ENCODE measurements at places on chromosomes 3 and 15. TPM values are rescaled to one million over a fixed set of nuclear protein-coding genes. Genes with fewer than 3 reads are reported as not detected.

GNAT1 gene
- not detected for total RNA-seq

ZMYND10 gene
- total RNA-seq, result 3.7 TPM

SLC9C1 gene
- total RNA-seq, result not detected

ITIH3 gene
- total RNA-seq, result not detected

TMEM158 gene
- not detected for total RNA-seq

NR2E3 gene
- not detected for total RNA-seq

AADAC gene
- total RNA-seq, result not detected

TTLL13 gene
- total RNA-seq, result 1.4 TPM

DNA sequence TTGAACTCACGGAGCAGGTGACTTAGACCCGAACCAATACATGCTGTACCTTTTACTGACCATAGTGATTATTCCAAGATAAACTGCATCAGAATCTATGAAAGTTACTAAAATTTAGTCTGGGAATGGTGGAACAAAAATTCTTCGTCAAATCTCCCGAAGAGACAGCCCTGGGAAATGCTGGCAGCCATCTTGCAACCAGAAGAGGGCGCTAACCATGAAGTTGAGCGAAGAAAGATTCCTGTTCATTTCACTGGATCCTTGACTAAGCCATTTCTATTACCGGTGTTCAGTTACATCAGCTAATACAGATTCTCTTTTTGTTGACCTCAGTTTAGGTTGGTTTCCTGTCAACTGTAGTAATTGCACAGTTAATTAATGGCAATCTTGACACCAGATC, 199.6 kb downstream of the SLC9A9 start:
- no peaks in the 10 kb centered on the region for H3K4me1 ChIP-seq
- H3K27ac ChIP-seq, result no peak overlapping the region
- no peak for DNase-seq
- H3K4me3 ChIP-seq, result no peak overlapping the region
- H3K27me3 ChIP-seq, result no peaks in the 10 kb centered on the region
- H3K36me3 ChIP-seq, result no peaks in the 10 kb centered on the region

DNA sequence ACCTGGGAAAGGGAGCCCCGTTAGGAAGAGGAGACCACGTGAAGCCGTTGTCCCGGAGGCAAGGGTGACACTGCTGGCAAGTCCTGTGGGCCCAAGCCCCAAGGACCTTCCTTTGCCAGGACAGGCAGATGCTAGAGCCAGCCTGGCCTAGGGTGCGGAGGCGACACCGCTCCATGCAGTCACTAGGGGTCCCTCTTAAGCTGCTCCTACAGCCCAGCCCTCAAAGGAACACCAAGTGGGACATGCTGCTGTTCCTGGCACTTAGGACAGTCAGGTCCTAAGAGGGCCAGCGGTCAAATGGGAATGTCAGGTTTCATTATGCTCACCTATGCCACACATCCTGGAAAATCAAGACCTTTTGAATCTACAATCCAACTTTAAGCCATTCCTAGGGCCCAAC, 59.7 kb downstream of the RPN1 start:
- DNase-seq, result no peak
- H3K36me3 ChIP-seq, result no peaks in the 10 kb centered on the region
- H3K27ac ChIP-seq, result no peak overlapping the region
- no peaks in the 10 kb centered on the region for H3K27me3 ChIP-seq
- no peak overlapping the region for H3K4me3 ChIP-seq
- H3K4me1 ChIP-seq, result no peaks in the 10 kb centered on the region

DNA sequence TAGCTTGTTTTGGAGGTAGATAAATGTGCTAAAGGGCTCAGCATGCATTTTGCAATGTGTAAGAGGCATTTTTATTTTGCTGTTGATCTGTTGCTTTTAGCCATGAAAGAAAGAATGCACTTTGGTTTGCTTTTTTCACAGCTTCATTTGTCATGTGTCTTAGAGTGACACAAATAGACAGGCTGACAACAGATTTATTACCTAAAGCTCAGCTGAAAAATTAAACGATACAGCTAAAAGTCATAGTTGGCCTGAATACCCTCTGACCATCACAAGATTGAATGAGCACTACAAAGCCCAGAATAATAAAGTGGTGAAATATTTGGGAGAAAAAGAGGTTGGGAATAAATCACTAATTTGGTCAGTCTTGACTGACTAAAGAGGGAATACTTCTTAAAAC, 723.1 kb downstream of the CADM2 start:
- no peak for DNase-seq
- H3K27ac ChIP-seq, result no peak overlapping the region
- H3K4me1 ChIP-seq, result no peaks in the 10 kb centered on the region
- no peaks in the 10 kb centered on the region for H3K36me3 ChIP-seq
- H3K27me3 ChIP-seq, result no peaks in the 10 kb centered on the region
- no peak overlapping the region for H3K4me3 ChIP-seq

GRCh38 chr3:174170248-174170647, 688.9 kb upstream of the NAALADL2 start:
- H3K4me3 ChIP-seq, result no peak overlapping the region
- H3K36me3 ChIP-seq, result no peaks in the 10 kb centered on the region
- no peak overlapping the region for H3K27ac ChIP-seq
- no peak for DNase-seq

DNA sequence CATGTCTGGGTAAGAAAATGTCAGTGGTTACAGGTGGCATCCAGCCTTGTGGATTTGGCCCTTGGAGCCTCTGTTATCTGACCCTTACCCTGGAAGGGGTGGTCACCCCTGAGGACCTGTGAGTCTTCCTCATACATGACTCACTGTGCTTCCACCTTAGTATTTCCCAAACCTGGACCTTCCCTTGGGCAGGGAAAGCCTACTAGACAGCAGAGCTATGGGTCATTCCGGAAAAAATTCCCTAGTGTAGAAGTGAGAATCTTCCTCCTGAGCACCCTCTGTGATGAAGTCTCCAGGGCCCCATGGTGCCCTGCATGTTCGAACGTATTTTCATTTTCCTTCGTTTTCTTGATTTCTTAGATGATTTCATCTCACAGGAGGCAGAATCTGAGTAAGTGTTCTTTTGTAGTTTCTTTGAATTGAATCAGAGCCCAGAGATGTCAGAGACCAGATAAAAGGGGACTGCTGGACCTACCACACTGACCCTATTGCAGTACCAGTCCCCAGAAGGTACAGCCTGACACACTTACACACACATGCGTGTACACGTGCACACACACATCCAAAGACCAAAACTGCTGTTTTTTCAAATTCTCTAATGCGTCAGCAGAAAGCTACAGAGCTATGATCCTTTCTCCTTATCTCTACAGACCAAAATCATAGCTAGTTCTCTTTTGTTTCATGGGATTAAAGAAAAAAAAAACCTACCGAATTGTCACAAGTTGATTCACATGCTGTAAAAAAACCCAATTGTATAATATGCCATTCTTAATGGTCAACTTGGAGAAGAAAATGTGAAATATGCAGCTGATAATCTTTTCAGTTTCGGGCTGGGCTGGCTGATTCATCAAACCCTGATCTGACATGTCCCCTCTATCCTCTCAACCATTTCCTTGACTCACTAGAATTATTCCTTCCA, 50.5 kb upstream of the ARHGEF3 start:
- H3K4me1 ChIP-seq, result peaks cover 12% of the 10 kb centered on the region
- no peaks in the 10 kb centered on the region for H3K27me3 ChIP-seq
- H3K36me3 ChIP-seq, result no peaks in the 10 kb centered on the region
- DNase-seq, result no peak
- no peak overlapping the region for H3K27ac ChIP-seq
- H3K4me3 ChIP-seq, result no peak overlapping the region

GRCh38 chr3:107911337-107912000, 179.4 kb downstream of the CD47 start:
- H3K27me3 ChIP-seq, result no peaks in the 10 kb centered on the region
- peaks cover 8% of the 10 kb centered on the region for H3K4me1 ChIP-seq
- no peak for DNase-seq
- H3K27ac ChIP-seq, result no peak overlapping the region

DNA sequence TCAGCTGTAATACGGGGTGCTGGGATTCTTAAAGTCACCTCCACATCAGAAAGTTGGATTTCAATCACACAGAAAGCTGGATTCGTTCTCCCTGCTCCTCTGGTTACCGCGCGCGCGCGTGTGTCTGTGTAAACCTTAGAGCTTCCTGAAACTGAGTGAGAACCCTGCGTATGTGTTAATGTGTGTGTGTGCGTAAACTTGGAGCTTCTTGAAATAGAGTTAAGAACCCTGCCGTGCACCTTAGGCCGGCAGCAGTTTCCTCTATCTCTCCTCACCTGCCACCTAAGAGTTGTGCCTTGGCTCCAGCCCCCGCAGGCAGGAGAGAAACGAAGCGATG, 531 bp downstream of the LZTFL1 start:
- H3K27ac ChIP-seq, result peak overlapping the region; percentile 70
- H3K36me3 ChIP-seq, result no peaks in the 10 kb centered on the region
- no peaks in the 10 kb centered on the region for H3K27me3 ChIP-seq
- H3K4me1 ChIP-seq, result peaks cover 19% of the 10 kb centered on the region
- no peak for DNase-seq

- no peak overlapping the region for H3K4me3 ChIP-seq
- H3K27me3 ChIP-seq, result no peaks in the 10 kb centered on the region
- DNase-seq, result no peak
- no peaks in the 10 kb centered on the region for H3K4me1 ChIP-seq
- H3K36me3 ChIP-seq, result no peaks in the 10 kb centered on the region
These were observed 48.5 kb downstream of the ABTB1 start for GRCh38 chr3:127720985-127721935.

DNA sequence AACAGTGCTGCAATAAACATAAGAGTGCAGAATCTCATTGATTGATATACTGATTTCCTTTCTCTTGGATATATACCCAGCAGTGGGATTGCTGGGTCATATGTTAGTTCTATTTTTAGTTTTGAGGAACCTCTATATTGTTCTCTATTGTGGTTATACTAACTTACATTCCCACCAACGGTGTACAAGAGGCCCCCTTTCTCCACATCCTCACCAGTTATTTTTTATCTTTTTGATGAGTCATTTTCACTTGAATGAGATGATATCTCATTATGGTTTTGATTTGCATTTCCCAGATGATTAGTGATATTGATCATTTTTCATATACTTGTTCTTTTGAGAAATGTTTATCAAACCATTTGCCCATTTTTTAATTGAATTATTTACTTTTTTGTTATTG, 12.4 kb upstream of the IREB2 start:
- no peaks in the 10 kb centered on the region for H3K27me3 ChIP-seq
- no peaks in the 10 kb centered on the region for H3K36me3 ChIP-seq
- H3K4me1 ChIP-seq, result peaks cover 17% of the 10 kb centered on the region
- H3K4me3 ChIP-seq, result no peak overlapping the region
- DNase-seq, result no peak

- H3K36me3 ChIP-seq, result peaks cover 3% of the 10 kb centered on the region
- H3K4me1 ChIP-seq, result no peaks in the 10 kb centered on the region
- H3K27ac ChIP-seq, result no peak overlapping the region
- no peak overlapping the region for H3K4me3 ChIP-seq
These were observed 184.6 kb downstream of the ATP10A start for GRCh38 chr15:25678500-25678855.

DNA sequence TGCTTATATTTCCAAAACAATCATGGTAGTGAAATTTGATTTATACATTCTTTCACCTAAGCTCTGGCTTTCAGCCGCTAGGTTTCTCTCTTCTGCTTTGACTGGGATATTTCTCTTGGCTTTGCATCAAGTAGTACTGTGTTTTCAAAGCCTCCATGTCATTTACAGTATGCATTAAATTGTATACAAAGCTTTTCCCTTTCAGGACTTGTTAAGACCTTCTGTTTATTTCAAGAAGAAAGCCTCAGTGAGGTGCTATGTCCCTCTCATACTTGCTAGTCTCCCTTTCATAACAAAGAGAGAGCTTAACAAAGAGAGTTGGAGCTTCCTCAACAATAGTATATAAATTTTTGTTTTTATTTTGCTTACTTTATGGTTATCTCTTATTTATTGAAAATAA, 84.2 kb upstream of the SLC25A26 start:
- H3K27ac ChIP-seq, result no peak overlapping the region
- no peaks in the 10 kb centered on the region for H3K4me1 ChIP-seq
- H3K4me3 ChIP-seq, result no peak overlapping the region

DNA sequence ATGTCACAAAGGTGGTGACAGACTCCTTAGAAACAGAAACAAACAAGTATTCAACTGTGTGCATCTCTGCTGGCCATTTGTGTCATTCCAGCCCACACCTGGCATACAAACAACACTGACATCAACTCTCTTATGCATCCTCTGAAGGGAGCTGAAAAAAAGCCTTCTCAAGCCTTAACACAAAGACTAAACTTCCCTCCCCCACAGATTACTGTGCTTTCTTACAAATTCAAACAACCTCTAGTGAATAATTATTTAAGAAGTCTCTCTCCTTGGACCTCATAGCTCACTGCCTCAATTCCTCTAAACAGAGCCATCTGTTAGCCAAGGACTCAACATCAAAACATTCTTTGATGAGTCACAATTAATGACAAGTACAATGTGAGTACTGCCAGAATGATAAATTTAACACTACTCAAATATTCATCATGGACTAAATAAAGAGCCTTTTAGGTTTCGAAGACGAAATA, 132.1 kb downstream of the WDR76 start:
- no peak for DNase-seq
- peaks cover 5% of the 10 kb centered on the region for H3K27me3 ChIP-seq
